ENCODE measurements at places on chromosomes 2 and 18.

DNA sequence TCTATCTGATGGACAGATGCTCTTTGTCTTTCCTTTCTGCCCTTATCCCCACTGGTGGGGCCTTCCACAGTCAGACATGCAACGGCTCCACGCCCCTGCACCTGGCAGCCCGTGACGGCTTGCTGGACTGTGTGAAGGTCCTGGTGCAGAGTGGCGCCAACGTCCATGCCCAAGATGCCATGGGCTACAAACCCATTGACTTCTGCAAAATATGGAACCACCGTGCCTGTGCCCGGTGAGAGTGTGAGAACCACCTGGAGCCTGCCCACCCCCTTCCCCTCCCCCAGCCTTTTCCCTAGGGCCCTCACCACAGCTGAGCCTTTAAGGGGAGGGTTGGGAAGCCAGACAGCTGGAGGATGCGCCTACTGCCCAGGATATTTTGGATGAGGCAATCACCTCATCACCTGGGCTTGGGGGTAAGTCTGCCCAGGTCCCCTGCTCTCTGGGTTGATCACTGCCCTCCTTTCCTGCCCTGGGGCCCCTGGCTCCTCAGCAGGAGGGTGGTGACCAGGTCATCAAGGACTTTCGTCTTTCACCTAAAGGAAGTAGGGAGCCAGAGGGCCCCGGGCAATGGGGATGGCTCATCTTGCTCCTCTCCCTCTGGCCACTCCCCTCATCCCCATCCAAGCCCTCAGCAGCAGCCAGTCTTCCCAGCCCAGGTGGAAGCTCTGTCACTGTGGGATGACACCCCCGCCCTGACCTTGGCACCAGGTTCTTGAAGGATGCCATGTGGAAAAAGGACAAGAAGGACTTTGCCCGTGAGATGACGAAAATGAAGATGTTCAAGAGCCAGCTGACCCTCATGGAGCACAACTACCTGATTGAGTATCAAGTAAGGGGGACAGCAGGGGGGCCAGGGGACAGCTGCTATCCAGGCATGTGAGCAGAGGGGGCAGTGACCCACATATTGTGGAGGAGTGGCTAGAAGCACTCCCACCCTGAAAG, 3.7 kb downstream of the ANKRD53 start:
- no peak for DNase-seq

- DNase-seq = no peak
These were observed 144.9 kb downstream of the ACTR3 start for GRCh38 chr2:114034742-114035141.

GRCh38 chr2:189000221-189000620, 26.0 kb downstream of the COL3A1 start:
- DNase-seq = no peak

DNA sequence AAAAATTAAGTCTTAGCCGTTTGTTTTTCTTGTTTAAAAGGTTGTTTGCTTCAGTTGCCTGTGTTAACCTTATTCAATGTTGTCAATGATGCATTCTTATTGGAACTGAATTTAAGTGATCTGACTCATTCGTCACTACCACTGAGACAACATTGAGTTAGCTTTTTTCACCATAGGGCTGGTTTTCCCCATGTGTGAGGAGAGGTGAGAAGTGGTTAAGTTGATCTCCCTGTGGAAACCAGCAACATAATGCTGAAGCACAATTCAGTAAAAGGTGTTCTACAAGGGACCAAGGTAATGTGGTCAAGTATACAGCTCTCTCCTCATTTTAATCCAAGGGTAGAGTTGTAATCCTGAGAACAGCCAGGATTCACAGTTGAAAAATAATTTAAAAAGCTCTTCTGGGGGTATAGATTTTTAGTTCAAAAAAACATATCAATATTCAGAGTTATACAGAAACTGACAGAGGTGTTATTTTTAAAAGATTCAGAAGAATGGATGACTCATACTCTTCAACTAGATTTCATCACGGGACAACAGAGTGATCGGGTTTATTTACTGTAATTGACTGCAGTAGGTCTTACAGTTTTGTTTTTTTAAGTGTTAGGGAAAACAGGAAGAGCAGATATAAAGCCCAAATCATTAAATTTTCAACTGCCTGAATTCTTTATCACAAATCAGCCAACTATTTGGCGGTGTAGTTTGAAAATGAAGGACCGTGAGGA, 12.6 kb downstream of the NOP58 start:
- DNase-seq = no peak

- DNase-seq = no peak
These were observed 11.8 kb downstream of the CYP27C1 start for GRCh38 chr2:127208313-127208712.
